GM23338 (cell line): ENCODE measurements at places on chromosomes 5 and 9. TPM values are rescaled to one million over a fixed set of nuclear protein-coding genes. Genes with fewer than 3 reads are reported as not detected.

The ACOT12 gene
- 1.4 TPM in 1 of 2 replicates, not detected in the other for total RNA-seq

The CDH18 gene
- 0.66 and 1.3 TPM in 2 replicates for total RNA-seq

- H3K27ac ChIP-seq: no peak overlapping the region
- H3K4me1 ChIP-seq: no peaks in the 10 kb centered on the region
- H3K36me3 ChIP-seq: no peaks in the 10 kb centered on the region
- no peak for DNase-seq
Measured at GRCh38 chr5:30749971-30750370, 443.5 kb upstream of the CDH6 start.

DNA sequence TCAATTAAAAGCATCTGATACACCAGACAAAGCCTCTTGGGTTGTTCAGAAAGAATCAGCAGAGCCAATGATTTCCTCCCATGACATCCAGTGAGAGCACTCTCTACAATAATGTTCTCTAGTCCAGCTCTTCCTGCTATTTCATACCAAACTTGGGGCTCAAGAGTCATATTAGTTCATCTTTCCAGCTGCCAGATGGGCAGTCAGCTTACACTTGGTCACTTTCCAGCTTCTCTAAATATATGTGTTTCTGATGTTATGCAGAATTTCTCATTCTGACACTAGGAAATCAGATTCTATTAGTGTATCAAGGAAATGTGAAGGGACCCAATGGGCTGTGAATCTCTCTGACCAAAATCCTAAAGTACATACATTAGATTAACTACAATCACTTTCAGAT lies 148.9 kb downstream of the ENC1 start:
- no peaks in the 10 kb centered on the region for H3K27me3 ChIP-seq
- no peaks in the 10 kb centered on the region for H3K36me3 ChIP-seq
- no peak overlapping the region for H3K27ac ChIP-seq
- peaks cover 4% of the 10 kb centered on the region; the same call in 1 of the 2 replicates for H3K4me1 ChIP-seq
- DNase-seq: no peak
- H3K4me3 ChIP-seq: no peak overlapping the region

GRCh38 chr5:114176356-114176755 lies 185.5 kb upstream of the KCNN2 start:
- H3K27ac ChIP-seq: no peak overlapping the region
- H3K4me1 ChIP-seq: no peaks in the 10 kb centered on the region
- H3K36me3 ChIP-seq: no peaks in the 10 kb centered on the region
